ENCODE measurements at places on chromosomes 5 and 9.

GRCh38 chr5:5941486-5941885 is 436.9 kb downstream of the MED10 start:
- no peak for DNase-seq

DNA sequence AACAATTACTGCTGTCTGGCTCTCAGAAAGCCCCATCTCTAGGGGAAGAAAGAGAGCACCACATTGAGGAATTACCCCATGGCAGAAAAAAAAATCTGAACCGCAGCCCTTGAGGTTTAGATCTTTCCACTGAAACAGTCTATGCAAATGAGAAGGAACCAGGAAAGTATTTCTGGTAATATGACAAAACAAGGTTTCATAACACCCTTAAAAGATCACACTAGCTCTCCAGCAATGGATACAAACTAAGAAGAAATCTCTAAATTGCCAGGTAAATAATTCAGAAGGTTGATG is 427.1 kb downstream of the PRELID2 start:
- no peak for DNase-seq

DNA sequence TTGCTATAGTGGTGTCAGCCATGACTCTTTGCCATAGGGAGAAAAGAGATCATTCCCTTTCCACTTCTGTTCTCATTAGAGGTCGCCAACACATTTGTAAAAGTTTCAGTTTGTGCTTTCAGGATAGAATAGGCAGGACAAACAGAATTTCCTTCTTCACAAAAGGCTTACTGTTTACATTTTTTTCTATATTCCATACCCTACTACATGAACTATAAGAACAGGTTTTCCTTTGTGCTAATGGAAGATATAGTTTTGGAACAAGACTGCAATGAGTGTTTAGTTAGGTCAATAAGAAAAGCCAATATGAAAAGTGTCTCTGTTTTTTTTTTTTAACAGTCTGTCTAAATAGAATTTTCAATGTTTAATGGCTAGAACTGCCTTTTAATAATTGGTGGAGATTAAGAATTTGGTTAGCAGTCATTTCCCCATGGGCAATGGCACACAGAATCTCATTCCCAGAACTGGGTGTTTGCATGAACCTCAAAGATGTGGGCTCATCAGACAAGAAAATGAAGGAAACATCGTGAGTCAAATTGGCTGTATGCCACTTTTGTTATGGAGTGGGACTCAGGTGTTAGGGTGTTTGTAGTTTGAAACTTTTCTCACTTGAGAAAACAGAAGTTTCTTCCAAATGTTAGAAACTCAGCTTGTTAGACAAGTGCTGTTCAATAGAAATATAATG is 75.2 kb upstream of the PRLR start:
- DNase-seq = no peak

- no peak for DNase-seq
Measured at GRCh38 chr9:116394894-116395698, 241.5 kb downstream of the PAPPA start.
